Stimulated activated naive CD8-positive, alpha-beta T cell treated with anti-CD3 and anti-CD28 coated beads, Interleukin-15, Interleukin-2, amounts not matched to agents 100 U/mL and 50 U/mL, for 24 hours (primary cell): ENCODE measurements at places on chromosomes 11 and 22.

- no peak for DNase-seq
These were observed 6.7 kb downstream of the SYNGR1 start for GRCh38 chr22:39356464-39356863.

DNA sequence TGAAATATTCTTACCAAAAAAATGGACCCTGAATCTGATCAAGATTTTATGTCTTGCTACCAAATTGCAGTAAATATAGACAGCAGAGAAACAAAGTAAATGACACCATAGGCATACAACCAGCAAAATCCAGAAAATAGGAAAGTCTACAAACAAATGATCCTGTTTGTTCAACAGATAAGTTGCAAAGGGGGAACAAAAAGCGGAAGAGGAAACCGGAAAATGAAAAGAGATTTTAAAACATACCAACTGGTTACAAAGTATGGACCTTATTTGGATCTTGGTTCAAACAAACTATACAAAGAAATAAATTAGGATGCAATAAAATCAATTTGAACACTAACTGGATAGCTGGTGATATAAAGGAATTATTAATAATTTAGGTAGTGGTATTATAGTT lies 92.0 kb downstream of the TMPRSS5 start:
- no peak for DNase-seq

- peak; percentile 28 for DNase-seq
These were observed 79.4 kb upstream of the LMO1 start for GRCh38 chr11:8342821-8343681.

- DNase-seq = no peak
These were observed 23.0 kb downstream of the USP47 start for GRCh38 chr11:11864803-11865202.
